ENCODE measurements at places on chromosomes 2 and 18.

GRCh38 chr18:4020026-4020425, 435.1 kb downstream of the DLGAP1 start:
- no peak for DNase-seq

DNA sequence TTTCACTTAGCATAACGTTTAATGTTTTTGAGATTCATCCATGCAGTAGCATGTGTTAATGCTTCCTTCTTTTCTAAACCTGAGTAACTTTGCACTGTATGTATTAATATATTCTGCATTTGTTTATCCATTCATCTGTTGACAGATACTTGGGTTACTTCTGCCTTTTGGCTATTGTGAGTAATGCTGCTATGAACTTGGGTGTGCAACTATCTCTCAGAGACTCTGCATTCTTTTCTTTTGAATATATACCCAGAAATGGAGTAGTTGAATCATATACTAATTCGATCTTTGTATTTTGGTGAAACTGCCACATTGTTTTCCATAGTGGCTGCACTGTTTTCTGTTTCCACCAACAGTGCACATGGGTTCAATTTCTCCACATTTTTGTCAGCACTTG, 128.3 kb downstream of the SH3BP4 start:
- DNase-seq = no peak

DNA sequence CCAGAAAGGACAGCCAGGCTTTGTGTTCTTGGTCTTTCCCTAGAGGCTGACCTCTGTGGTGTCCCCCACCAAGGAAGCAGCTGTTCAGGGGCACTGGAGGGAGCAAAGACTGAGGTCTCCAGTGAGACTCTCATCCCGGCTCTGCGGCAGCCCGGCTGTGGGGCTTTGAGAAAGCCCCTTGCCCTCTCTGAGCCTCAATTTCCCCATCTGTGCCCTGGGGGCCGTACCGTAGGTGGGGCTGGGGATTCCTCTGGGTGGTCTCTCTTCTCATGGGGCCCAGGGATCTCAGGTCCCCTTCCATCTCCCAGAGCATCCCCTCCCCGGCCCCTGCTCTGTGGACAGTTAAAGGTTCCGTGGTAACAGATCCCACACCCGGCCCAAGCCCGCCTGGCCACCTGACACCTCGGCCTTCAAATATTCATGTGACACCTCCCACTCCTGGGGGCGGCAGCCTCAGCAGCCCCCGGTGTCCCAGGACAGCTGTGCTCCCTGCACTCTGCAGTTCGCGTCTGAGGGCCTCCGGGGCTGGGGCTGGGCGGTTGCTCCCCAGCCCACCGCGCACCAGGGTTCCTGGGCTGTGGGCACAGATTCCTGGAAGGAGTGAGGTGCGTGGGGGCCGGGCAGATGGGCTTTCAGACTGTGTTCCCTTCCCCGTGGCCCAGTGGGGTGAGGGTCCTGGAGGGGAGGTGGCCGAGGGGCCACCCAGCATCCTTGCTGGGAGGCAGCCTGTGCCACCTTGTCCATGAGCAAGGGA, 15.1 kb upstream of the KLHL30 start:
- DNase-seq = no peak

- no peak for DNase-seq
These were observed 163.9 kb upstream of the THUMPD2 start for GRCh38 chr2:39942950-39943349.

DNA sequence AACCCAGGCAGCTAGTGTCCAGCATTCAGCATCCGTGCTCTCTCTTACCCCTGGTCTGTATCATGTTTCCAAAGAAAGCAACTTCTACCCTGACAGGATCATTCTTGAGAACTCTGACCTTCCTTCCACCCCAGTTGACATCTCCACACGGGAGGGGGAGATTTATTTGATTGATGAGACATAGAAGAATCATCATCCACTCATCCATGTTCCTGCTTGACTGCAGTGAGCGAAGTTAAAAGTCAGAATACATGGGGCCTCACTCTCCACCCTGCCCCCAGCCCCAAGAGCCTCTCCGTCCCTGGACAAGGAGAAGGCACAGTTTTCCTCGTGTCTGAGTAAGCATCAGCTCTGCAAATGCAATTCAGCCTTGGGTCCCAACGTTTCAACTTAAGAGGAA, 356.0 kb upstream of the TNP1 start:
- DNase-seq = no peak

GRCh38 chr2:205564346-205565141, 117.8 kb upstream of the NRP2 start:
- DNase-seq = no peak

DNA sequence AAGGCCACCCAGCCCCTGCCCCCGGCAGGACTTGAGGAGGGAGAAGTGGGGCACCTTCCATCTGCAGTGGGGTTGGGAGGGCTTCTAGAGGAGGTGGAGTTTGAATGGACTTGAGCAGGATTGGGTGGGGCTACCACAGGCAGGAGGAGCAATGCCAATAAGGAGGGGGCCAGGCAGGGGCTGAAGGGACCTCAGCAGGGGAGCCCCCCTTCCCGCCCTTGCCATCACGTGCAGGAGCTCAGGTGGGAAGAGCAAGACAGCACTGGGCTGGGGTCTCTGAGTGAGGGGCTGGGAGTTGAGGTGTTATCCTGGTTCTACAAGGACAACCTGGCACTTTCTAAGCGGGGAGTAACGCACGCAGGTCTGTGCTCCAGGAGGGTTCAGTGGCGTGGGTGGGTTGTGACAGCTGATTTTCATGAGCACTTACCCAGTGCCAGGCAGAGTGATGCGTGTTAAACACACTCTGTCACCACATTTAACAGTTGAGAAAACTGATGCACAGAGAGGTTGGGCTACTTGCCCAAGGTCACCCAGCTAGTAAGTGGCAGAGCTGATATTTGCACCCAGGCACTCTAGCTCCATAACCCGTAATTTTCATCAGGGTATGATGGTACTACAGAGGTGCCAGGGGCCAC, 4.8 kb downstream of the CHRND start:
- DNase-seq = no peak
